ENCODE measurements at places on chromosomes 16 and 17.

- DNase-seq: no peak
These were observed 2.8 kb upstream of the DNAI2 start for GRCh38 chr17:74271281-74271680.

DNA sequence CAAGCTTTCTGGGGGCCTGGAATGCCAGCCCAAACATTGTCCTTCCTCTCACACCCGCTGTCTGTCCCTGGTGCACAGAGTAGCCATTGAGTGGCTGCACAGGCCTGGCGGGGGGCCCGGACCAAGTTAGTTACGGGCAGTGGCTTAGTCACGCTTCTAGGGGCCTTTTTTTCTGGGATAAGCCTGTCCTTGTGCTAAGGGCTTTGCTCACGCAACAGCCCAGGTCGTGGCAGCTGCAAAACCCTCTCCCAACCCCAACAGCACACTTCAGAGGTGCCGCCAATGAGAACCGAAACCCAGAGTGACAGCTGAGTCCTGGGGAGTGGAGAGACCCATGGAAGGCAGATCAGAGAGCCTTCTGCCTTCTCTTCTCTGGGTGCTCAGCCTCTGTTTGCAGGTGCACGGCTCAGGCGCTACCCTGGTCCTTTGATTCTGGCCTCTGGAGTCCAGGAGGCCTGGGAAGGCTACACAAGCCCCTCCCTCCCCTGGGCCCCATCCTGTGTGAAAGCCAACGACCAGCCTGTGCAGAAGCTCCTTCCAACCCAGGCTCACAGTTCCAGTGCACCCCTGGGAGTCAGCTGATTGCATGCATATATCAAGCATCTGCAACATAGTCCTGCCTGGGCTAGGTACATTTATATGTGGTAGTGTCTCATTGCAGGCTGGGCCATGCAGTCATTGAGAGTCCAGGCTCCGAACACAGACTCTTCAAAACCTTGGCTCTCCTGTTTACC, 9.1 kb downstream of the WSCD1 start:
- peak; percentile 65 for DNase-seq

- DNase-seq: peak; percentile 6
These were observed 35.1 kb downstream of the IGF2BP1 start for GRCh38 chr17:49031965-49032928.

DNA sequence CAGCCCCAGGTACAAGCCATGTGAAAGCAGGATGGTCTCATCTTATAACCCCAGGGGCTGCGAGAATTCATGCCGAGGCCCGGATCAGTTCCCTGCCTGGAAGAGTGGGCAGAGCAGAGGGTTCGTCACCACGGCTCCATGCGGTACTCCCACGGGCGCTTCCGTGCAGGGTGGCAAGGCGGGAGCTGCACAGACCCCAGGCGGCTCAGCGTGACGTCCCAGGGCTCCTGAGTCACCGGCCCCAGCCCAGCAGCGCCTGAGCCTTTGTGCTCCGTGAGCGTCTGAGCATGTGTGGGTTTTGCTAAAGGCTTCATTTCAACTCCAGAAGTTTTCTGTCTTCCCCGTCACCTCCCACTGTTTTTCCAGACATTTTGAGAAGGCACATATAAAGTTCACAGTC, 71.2 kb upstream of the CHMP6 start:
- peak; percentile 67 for DNase-seq

GRCh38 chr17:42797067-42798007, 1.2 kb downstream of the COA3 start:
- no peak for DNase-seq

- DNase-seq: no peak
These were observed 631 bp downstream of the TBL3 start for GRCh38 chr16:1972490-1972877.

DNA sequence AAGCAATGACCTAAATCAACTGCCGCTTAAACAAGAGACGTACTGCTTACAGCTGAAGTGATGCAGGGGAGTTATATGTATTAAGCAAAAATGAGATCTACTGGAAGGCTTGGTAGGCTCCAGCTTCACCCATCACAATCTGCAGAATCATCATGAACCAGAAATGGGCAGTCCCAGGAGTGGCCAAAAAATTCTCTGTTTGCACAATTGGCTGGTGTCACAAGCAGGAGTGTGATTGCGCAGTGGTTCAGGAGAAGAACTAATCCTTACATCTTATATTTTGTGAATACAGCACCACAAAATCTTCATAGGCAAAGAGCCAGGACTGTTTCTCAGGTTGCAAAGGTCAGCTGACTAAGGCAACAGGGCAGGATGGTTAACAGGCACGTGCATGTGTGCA, 75.9 kb downstream of the CES1 start:
- no peak for DNase-seq

DNA sequence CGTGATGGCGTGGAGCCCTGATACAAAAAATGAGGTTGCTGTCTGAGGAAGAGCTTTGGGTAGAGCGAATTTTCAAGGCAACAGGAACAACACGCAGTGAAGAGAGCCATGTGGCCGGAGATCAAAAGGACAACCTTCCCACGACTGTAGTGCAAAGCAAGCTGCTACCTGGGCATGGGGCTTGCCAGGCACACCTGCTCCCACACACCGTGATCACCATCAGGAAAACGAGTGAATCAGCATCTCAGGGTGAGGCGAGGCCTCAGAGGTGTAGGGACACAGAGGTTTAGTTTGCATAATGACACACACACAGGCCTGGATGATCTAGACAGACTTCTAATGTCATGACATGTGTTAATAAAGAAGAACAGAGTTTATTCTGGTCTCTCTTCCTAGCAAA, 65.7 kb downstream of the PARN start:
- no peak for DNase-seq

DNA sequence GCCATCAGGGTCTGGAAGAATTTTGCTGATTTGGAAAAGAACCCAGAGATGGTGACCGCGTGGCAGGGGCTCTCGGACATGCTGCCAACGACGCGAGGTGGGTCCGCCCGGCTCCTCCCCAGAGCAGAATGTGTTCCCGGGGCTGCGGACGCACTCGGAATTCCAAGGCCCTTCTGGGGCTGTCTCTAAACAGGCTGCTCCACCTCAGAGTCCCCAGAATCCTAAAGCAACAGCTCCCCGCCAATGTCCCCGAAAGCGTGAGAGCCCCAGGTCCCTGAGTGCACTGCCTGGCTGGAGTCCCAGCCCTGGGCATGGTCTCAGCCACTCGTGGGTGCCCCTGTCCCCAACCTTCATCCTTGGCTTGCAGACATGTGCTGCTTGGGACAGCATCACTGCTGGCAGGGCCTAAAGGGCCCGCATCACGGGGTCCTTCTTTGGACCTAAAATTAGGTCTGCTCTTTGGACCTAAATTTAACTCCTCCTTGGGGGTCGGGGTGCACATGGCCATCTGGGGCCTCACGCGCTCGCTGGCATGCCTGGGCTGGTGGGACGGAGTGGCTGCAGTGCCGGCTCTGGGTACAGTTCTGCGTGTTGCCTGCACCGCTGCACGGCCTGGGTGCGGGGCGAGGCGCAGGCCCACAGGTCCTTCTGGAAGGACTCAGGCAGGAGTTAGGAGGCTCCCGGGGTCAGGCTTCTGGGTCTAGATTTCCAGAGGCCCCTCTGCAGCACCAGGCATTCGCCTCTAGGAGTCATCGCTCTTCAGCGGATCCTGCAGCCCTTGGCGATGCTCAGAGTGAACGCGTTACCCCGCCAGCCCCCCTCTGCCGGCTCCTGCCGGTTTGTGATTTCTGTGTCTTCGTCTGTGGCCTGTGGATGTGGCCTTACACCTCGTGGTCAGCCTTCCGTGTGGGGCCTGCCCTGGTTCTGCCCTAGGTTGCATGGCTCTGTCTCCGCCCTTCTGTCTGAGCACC, 41.9 kb upstream of the CHMP6 start:
- no peak for DNase-seq

DNA sequence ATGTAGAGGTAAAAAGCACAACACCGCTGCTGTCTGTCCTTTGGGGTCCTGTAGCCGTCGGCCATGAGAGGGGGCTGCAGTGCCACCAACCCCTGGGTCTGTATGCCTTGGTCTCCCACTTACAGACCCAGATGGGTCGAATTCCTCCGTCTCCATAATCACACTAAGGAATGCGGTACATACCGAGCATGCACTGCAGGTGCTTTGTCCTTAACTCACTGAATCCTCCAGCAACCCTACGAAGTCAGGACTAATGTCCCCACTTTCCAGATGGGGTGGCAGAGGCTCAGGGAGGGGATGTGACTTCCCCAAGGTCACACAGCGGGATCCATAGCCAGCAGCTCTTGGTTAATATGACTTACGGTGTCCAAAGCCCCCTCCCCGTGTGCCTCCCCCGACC, 219.9 kb upstream of the CIBAR2 start:
- no peak for DNase-seq

DNA sequence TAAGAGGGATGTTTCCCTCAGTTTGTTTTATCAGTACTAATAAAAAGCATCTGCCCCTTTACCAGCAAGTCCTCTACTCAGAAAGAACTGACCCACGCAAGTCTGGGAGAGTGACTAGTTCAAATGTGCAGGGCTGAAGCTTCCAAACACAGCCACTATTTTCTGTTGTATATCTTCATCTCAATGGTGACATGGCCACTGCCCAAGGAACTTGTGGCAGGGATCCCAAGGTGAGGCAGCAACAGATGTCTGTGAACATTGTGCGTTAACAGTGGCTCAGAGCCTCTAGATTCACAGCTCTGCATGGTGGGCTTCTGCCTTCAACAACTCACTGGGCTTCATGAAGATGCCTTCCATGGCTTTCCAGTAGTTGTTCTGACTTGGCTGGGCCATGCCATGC, 3.7 kb upstream of the BLTP2 start:
- DNase-seq: no peak

DNA sequence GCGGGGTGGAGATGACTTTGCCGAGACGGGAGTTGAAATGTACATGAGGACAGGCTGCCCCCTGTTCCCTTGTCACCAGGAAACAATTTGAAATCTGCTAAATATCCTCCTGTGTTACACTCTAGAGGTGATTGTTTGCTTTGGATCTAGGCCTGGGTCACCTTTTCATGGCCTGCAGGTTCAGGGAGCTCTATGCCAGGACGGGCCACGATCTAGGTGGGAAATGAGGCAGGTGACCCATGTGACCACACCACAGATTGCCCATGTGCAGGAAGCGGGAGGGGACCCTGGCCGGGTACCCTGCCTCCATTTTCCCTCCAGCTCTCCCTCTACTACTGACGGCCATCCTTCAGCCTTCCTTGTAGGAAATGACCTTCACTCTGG, 43.4 kb downstream of the MEAK7 start:
- no peak for DNase-seq

DNA sequence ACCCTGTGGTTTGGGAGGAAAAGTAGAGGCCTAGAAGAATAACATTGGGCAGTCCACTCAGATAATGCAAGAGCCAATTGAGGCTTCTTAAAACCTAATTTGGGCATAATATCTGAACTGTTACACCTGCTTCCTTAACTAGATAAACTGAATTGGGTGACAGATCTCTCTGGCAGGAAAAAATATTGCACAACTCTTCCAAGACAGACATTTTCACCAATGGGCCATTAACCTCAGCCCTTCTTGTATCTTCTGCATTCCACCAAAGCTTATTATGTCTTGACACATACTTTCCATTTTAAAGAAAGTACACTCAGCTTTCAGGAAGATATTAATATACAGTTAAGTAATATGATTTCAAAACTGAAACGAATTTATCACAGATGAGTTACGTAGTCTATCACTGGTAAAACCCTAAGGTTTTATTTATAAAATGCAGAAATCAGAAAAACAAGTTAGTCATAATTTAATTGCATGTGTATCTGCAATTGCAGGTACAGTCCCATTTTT, 79.9 kb upstream of the MON1B start:
- no peak for DNase-seq

GRCh38 chr17:50925296-50925891, 59.2 kb upstream of the TOB1 start:
- no peak for DNase-seq

GRCh38 chr17:78589885-78590284, 12.7 kb upstream of the DNAH17 start:
- DNase-seq: no peak

DNA sequence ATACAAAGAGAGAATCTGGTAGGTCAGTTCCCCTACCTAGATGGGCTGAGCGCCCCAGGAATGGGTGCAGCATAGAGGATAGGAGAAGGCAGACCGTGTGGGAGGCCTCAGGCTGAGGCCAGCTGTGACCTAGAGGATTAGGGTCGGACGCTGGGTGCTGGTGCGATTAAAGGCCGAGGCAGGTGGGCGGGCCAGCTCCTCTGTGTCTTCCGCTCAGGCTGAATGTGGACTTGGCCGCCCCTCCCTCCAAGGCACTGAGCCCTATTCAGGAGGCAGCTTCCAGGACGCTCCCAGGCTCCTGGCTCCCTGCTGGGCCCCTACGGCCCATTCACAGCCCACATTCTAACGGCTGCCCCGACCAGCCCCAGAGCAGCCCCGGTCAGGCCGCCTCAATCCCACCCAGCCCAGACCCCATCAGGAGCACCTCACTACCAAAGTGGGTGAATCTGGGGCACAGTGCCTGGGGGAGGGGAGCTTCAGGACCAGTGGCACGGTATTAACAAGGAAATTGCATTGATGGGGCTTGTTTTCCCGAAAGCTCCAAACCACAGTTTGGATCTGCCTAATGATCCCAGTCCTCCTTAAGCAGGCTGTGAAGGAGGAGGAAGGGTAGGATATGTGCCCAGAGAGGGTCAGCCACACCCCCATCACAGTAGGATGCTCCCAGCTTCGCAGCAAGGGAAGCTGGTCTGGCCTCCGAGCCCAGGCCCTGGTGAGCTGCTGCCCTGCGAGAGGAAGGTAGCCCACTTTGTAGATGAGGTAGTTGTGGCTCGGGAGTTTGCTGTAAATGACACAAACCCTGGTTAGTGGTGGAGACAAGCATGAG, 14.5 kb downstream of the RHBDL3 start:
- DNase-seq: no peak

- no peak for DNase-seq
These were observed 44.5 kb downstream of the AATF start for GRCh38 chr17:36993227-36993626.

GRCh38 chr17:17723354-17724261, 42.4 kb downstream of the RAI1 start:
- no peak for DNase-seq

DNA sequence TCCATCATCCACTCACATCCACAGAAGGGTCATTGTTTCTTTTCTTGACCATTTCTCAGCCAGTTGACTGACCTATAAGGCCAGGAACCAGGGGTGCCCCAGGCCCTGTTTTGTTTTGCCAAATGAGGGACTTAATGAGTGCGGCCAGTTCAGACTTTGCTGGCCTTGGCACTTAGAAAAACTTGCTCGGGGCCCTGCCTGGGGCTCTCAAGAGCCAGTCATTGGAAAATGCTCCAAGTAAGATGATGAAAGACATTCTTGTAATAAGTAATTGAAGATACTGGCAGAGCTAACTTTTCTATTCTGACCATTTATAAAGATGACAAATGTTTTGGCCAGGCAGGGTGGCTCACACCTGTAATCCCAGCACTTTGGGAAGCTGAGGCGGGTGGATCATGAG, 29.0 kb upstream of the CLEC18B start:
- no peak for DNase-seq

- no peak for DNase-seq
These were observed 68.0 kb downstream of the AMFR start for GRCh38 chr16:56357241-56357764.

- DNase-seq: no peak
These were observed 53.7 kb upstream of the RPL38 start for GRCh38 chr17:74149597-74150427.

Data from hypothalamus (tissue), 51 donors.